ENCODE measurements at places on chromosomes 6 and 20. TPM values are rescaled to one million over a fixed set of nuclear protein-coding genes. Genes with fewer than 3 reads are reported as not detected.
A peak's percentile ranks its signal among the peaks of the same experiment; 100 is the strongest.

- H3K27me3 ChIP-seq: peaks cover 37% of the 10 kb centered on the region
- DNase-seq: no peak
- no peak overlapping the region for H3K27ac ChIP-seq
- no peaks in the 10 kb centered on the region for H3K36me3 ChIP-seq
- peak overlapping the region; percentile 68 for H3K4me3 ChIP-seq
These were observed 1.2 kb downstream of the GRM4 start for GRCh38 chr6:34144581-34145160.

DNA sequence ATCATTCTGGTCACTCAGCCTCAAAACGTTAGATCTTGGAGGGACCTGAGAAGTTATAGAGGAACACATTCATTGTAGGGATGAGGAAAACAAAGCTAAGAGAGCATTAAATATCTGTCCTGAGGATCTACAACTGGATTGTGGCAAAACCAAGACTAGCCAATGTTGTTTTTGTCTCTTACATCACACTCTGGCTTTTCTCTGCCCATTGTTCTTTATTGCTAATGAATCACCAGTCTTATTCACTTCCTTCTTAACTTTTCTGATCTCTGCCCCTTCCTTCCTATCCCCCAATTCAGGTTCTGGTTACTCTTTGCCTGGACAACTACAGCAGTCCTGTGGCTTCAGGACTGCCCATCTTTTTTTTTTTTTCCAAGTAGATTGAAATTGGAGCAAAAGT, 57.0 kb upstream of the PREP start:
- H3K4me1 ChIP-seq: peaks cover 10% of the 10 kb centered on the region
- H3K36me3 ChIP-seq: peaks cover 4% of the 10 kb centered on the region
- peaks cover under 1% of the 10 kb centered on the region for H3K27me3 ChIP-seq
- no peak for DNase-seq
- H3K4me3 ChIP-seq: no peak overlapping the region

- H3K4me3 ChIP-seq: no peak overlapping the region
- H3K4me1 ChIP-seq: peaks cover 23% of the 10 kb centered on the region
- H3K27me3 ChIP-seq: peaks cover 2% of the 10 kb centered on the region
- DNase-seq: no peak
These were observed 32.7 kb upstream of the CST7 start for GRCh38 chr20:24916412-24916811.

DNA sequence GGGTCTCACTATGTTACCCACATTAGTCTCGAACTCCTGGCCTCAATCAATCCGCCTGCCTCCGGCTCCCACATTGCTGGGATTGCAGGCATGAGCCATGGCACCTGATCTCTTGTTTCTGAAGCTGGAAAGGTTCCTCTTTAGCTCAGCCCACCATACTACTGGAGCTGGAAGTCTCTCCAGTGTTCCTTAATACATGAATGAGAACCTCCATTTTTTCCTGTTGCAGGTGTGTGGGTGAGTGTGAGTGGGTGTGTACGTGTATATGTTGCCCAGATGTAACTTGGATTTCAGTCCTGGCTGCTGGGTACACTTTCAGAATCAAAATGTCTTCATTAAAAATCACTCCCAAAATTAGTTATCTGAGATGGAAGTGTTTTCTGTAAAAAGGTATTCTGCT, 11.1 kb downstream of the PNPLA1 start:
- H3K27me3 ChIP-seq: peaks cover 20% of the 10 kb centered on the region
- H3K27ac ChIP-seq: no peak overlapping the region
- H3K4me3 ChIP-seq: no peak overlapping the region
- no peak for DNase-seq
- H3K4me1 ChIP-seq: no peaks in the 10 kb centered on the region

- DNase-seq: no peak
- no peak overlapping the region for H3K27ac ChIP-seq
- no peak overlapping the region for H3K4me3 ChIP-seq
- no peaks in the 10 kb centered on the region for H3K36me3 ChIP-seq
- H3K4me1 ChIP-seq: peaks cover 11% of the 10 kb centered on the region
These were observed 1375.0 kb downstream of the EPHA7 start for GRCh38 chr6:92044312-92044711.

The LTB gene
- 1.0 TPM for total RNA-seq

The GRM1 gene
- 0.41 TPM for total RNA-seq
